ENCODE measurements at places on chromosomes 3 and 15.

- peak; percentile 13 for DNase-seq
Measured at GRCh38 chr3:107124885-107125284, 252.4 kb upstream of the CCDC54 start.

GRCh38 chr15:51111061-51111460 lies 16.4 kb upstream of the TNFAIP8L3 start:
- no peak for DNase-seq

- no peak for DNase-seq
Measured at GRCh38 chr15:74788683-74789151, 6.8 kb downstream of the CSK start.

DNA sequence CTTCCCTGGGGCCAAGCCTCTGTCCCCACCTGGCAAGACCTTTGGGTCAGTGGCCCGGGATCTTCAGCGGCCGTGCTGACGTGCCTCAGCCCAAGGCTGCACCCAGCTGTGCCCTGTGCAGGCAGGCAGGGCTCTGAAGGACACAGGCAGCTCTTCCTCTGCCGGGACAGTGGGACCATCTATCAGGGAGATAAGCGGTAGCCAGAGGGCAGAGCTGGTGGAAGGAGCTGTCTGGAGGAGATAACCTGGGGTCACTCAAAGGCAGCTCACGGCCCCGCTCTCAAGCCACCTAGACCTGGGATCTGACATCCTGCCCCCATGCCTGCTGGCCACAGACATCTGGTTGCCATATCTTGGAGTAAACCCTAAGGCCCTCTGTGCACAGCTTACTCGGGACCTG lies 27.3 kb downstream of the DUSP7 start:
- no peak for DNase-seq

GRCh38 chr3:132556508-132557159 lies 40.4 kb upstream of the ACKR4 start:
- DNase-seq, result no peak

DNA sequence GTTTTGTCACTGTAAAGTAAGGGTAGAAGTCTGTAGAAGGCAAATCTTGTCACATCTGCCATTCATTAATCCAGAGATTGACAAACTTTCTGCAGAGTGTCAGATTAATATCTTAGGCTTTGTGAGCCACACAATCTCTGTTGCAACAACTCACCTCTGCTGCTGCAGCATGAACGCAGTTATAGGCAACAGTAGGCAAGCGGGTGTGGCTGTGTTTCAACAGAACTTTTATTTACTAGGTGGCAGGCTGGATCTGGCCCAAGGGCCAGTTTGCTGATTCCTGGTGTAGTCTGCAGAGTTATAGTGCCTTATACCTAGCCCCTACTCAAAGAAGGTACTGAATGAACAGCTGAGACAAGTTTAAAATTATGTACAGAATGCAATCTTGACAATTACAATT lies 396.7 kb downstream of the FOXP1 start:
- DNase-seq, result no peak

- no peak for DNase-seq
Measured at GRCh38 chr3:126179825-126180476, 435 bp downstream of the ALDH1L1 start.

DNA sequence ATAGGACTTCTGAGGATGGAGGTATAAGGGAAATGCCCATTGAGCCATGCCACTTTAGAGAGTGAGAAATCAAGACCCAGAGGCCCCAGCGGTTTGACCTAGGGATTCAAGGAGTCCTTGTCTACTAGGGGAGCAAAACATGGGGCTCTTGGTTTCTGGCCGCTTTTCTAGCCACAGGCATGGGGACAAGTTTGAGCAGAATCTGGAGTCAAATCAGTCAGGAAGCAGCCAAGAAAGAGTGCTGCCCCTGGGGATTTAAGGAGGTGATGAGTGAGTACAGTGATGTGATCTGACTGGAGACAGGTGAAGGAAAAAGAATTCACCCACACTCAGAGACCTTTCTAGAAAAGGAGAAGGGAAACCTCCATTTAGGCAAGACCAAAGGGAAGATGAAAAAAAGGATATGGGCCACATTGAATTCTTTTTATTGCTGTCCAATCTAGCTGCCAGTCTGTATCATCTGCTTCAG lies 244.0 kb upstream of the TBC1D5 start:
- no peak for DNase-seq

DNA sequence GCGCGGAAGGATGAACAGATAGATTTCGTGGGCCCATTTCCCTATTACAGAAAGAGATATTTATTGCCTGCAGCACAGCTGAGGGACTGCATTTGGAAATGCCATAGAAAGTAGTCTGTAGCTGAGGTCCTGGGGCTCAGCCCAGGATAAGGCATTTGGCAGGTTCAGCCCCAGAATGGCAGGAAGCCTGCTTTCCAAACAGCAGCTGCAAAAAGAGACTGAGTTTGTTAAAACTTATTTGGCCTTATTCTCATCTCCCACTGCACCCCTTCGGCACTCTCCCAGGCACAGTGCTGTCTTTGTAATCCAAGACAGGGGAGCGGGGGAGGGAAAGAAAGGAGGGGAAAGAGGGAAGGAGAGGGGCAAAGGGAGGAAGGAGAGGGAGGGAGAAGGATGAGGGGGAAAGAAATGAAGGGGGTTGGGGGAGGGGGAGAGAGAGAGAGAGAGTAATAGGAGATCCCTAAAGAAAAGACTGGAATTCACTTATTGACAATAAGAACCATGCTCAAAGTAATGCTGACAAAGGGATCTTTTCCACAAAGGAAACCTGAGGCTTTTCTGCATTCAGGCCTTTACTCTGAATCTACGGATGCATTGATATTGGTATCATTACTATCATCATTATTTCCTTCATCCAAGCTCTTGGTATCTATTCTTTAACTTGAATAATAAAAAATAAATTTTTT lies 94.0 kb upstream of the LRRN1 start:
- DNase-seq, result no peak

DNA sequence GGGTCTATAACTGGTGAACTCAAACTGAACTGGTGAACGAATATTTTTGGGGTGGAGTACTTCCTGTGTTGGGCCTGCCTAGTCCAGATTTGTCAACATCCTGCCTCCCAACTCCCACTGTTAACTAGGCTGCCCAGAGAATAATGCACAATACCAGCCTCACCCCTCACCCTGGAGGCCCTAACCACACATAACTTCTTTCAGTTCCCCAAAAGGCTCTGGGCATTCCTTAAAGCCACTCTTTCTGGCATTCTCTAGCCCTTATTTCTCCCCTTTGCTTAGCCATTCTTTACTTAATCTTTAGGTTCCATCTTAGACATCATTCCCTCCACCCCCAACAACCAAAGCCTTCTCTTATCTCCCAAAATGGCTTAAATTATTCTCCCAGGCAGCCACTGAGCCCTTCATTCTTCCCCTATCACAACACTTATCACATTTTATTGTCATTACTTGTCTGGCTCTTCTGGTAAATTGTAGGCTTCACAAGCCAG lies 9.1 kb upstream of the SEC11A start:
- no peak for DNase-seq

DNA sequence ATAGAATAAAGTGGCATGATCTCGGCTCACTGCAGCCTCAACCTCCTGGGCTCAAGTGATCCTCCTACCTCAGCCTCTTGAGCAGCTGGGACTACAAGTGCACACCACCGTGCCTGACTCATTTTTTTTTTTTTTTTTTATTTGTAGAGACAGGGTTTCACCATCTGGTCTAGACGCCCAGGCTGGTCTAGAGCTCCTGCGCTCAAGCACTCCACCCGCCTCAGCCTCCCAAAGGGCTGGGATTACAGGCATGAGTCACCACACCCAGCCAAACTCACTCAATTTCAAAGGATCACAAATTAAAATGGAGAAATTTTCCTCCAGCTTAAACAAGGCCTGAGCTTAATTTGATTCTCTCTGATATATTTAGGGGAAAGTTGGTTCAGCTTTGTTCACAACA lies 27.3 kb upstream of the NMB start:
- DNase-seq, result peak; percentile 83
